Bronchial epithelial cell (primary cell): ENCODE measurements at places on chromosomes 3 and 15.

DNA sequence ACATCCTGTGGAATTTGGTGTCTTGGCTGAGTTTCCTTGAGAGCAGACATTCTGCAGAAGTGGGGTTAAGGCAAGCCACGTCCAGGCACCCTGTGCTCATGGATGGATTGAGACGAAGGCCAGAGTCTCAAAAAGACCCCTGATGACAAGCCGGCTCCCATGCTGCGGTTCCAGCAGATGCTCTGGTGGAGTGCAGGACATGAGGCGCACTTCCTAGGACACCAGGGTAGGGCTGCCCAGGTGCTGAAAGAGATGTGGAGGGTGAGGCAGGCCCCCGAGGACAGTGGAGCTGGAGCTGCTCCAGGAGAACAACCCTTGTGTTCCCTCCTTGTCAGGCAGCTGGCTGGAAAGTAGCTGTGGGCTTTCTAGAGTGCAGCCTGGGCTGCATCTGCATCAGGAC is 81.0 kb downstream of the ASB7 start:
- no peak for DNase-seq

DNA sequence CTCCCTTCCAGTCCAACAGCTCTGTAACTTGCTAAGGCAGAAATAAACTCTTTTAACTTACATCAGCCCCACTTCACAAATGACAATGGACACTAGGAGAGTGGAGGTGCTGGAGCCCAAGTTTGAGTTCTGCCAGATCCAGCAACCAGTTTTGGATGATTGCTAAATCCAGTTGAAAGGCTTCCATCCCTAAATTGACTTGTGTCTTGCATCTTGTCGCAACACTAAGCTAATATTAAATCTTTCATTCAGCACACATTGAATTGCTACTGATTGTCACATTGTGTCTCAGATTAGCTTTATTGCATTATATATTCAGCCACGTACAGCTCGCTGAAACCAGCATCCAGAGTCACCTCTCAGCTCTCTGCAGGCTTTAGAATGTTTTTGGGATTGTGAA is 41.7 kb upstream of the LIPC start:
- no peak for DNase-seq

DNA sequence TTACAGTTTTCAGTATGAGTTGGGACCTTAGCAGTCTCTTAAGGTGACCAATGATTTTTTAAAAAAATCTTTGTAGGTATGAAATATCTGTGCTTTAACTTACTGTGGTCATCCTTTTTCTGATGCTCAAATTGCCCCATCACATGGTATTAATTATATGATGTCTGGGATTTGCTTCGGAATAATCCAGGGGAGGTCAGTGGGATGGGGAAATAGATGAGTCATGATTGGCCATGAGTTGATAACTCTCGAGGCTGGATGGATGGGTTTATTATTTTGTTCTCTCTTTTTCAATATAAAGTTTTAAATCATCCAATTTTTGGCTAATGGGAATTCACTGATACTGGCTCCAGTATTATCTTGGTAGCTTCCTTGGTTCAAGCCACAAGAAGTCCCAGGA is 370.3 kb upstream of the TPM1 start:
- DNase-seq = no peak

GRCh38 chr15:39479911-39480310 is 101.0 kb upstream of the THBS1 start:
- peak; percentile 69 for DNase-seq

- no peak for DNase-seq
Observed at GRCh38 chr3:7576071-7576470, 715.2 kb downstream of the GRM7 start.

GRCh38 chr3:124834723-124835718 is 52.1 kb downstream of the ITGB5 start:
- peak; percentile 57 for DNase-seq

DNA sequence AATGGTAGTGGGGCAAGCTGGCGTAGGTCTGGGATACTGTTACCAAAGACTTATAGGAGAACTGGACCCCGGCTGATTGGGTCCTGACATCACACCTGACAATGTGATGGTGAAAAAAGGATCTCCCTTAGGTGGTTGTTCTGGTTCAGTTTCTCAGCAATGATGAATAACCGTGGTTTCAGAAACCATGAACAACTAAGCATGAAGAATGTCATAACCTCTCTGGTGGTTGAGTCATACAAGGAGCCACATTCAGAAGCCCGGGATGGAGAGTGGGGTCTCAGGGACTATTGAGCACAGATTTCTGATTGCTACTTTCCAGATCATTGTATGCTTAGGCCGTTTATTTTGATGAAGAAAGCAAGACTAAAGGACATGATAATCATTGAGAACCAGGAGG is 17.4 kb downstream of the GPR160 start:
- DNase-seq = peak; percentile 74

DNA sequence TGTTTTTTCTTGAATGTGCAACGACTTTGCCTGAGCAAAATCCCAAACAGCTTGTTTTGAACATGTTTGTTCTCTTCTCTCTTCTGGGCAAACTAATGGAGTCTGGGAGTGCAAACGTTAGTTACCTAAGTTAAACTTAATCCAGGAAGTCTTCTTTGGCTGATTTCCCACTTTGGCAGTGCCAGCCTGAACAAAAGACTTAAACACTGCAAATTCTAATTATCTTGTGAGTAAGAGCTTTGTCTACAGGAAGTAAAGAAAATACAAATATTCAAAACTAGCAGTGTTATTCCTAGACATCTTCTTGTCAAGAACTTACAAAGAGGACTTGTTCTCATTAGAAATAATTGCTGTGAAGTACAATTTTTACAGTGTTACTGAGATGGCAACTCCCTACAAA is 16.7 kb upstream of the DENND6A start:
- peak; percentile 84 for DNase-seq

DNA sequence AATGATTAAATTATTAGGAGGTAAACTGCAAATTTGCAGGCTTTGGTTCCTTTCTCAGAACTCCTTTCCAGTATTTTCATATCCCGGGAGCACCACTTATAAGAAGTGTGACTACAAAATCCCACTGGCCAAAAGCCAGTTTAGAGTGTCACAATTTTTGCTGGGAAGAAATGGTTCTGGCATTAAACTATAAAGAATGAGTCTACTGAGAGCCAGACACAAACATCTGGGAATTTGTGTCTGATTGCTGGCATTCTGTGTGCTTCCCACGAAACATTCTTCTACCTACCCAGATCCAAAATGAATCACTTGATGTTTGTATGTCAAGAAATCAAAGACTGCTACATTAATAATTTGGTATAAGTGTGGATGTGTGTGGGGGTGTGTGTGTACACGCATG is 82.8 kb downstream of the DUT start:
- DNase-seq = no peak

- DNase-seq = peak; percentile 34
Observed at GRCh38 chr15:90286678-90287077, 21.2 kb downstream of the NGRN start.

DNA sequence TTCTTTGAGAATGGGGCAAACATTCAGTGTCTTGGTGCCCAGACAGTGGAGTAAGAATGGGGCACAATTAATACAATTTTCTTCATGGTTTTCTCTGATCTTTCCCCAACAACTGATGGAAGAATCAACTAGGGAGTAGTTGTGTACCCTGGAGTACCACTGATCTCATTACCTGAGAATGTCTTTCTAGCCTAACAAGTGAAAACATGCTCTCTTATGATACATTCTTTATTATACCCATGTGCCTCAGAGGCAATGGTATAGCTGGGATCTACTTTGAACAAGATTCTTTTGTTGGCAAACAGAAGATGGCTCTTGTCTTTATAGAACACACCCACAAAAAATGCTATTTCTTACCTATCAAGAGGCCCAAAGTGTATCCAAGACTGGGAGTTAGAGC is 250.6 kb upstream of the CMC1 start:
- peak; percentile 89 for DNase-seq

- no peak for DNase-seq
Observed at GRCh38 chr15:31382713-31383045, 56.0 kb downstream of the KLF13 start.

GRCh38 chr15:38193496-38193895 is 59.1 kb upstream of the SPRED1 start:
- no peak for DNase-seq

DNA sequence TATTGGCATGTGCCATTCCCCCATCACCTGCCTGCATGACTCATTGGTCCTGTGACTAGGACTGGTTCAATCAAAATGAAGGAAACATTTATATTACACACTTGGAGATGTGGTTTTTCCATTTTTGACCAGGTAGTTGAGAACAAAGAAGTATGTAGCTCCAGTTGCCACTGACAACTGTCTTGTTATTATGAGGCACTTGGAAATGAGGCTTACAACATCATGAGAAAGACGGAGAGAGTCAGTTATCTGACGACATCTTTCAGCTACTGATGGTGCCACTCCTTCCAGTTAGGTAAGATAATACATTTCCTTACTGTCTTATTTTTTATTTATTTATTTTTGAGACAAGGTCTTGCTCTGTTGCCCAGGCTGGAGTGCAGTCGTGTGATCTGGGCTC is 21.8 kb upstream of the PROK2 start:
- no peak for DNase-seq

DNA sequence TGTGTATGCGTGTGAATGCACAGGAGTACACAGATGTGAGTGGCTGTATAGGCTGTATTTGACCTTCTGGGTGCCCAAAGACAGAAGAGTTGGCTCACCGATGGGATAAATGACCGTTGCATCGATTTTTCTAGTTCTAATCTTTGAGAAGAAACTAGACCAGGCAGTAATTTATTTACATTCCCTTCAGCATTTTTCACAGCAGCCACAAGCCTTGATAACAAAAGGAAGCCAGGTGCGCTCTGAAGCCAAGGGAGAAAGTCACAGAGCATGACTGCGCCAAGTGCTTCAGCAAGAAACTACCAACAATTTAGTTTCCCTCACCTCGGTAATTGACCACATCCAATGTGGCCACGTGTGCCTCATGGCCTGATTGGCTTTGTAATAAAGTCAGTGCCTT is 5.9 kb upstream of the FAM3D start:
- DNase-seq = no peak

GRCh38 chr3:184887574-184887973 is 75.6 kb downstream of the VPS8 start:
- no peak for DNase-seq

DNA sequence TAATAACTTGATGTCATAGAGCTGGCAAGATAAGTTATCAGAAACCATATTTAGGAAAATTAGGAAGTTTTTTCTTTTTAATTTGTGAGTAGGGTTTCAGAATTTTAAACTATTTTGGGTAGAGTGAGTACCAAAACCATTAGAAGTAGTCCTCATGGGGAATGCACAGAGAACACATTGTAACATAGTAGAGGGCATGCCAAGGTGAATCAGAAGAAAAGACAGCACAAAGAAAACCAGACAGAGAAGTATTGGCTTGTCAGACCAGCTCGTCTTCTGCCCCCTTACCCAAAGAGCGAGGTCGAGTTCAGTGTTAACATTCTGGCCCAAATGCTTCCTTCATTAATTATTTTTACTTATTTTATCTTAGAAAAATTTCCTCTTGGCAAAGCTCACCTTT is 121.3 kb upstream of the SAMMSON start:
- no peak for DNase-seq

GRCh38 chr3:128320551-128321340 is 145.9 kb downstream of the DNAJB8 start:
- DNase-seq = no peak

DNA sequence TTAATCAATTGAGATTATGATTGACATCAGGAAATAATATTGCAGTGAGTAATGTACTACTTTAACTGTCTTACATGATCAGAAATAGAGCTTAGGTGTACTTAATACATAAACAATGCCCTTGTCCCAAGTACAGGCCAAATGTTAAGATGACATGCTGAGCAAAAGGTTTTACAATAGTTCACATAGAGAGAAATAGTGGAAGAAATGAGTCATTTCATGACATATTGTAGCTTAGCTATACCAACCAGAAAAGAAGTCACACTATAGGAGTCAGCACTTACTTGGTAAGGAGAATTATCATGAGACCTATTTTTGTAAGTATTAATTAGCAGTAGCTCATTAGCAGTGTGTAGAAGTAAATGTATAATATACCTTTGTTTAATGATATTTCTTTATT is 96.4 kb upstream of the NANOGP8 start:
- DNase-seq = peak; percentile 76

GRCh38 chr3:175059788-175060187 is 200.7 kb downstream of the NAALADL2 start:
- DNase-seq = no peak

- no peak for DNase-seq
Observed at GRCh38 chr15:67085237-67085817, 19.9 kb downstream of the SMAD3 start.

DNA sequence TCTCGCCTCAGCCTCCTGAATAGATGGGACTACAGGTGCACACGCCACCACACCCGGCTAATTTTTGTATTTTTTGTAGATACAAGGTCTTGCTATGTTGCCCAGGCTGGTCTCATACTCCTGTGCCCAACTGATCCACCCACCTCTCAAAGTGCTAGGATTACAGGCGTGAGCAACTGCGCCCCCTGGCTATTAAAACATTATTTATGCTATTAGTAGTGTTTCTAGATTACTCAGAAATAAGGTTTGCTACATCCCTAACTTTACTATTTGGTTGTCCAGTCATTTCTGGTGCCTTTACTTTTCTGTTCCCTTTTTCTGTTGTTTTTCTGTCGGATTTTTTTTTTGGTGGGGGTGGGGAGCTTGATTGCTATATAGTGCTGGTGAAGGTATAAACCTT is 393.6 kb upstream of the TPM1 start:
- DNase-seq = peak; percentile 22

GRCh38 chr3:129441782-129442181 is 1.8 kb downstream of the IFT122 start:
- no peak for DNase-seq

GRCh38 chr3:114310695-114311094 is 16.9 kb downstream of the TIGIT start:
- peak; percentile 15 for DNase-seq

GRCh38 chr15:77747175-77748077 is 114.7 kb upstream of the LINGO1 start:
- DNase-seq = no peak

DNA sequence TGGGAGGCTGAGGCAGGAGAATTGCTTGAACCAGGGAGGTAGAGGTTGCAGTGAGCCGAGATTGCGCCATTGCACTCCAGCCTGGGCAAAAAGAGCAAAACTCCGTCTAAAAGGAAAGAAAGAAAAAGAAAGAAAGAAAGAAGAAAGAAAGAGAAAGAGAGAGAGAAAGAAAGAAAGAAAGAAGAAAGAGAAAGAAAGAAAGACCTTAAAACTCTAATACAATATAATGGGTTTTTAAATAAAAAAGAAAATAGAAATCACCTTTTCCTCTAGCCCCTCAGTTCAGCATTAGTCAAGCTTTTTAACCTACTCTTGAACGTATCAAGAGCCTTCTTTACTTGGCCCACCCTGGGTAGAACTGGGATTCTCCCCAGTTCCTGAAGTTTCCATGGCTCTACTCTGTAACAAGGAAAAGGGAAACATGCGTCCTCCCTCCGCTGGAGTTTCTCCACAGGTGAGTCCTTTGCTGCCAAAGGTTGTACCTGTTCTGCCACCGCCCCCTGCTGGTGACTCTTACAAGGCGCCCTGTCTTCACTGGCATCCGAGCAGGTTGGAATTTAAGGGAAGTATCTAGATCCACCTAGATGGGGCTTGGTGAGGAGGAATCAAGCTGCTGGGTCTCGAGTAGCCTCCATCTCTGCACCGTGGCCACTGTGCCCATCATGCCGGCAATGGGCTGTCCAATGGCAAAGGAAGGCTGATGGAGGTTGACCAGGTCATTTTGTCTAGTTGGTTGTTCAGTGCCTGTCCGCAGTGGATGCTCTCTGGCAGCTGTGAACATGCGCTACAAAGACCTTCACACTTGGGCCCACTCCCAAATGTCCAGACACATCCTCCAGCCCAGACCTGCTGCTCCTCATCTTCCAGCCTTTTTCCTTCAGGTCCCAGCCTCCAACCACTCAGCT is 20.6 kb upstream of the EPHB3 start:
- DNase-seq = peak; percentile 69

- DNase-seq = peak; percentile 86
Observed at GRCh38 chr15:63212050-63213004, 22.9 kb downstream of the RAB8B start.
